ENCODE measurements at places on chromosomes 3 and 15.

GRCh38 chr15:58988006-58988785, 733 bp downstream of the RNF111 start:
- peak; percentile 83 for ATAC-seq

DNA sequence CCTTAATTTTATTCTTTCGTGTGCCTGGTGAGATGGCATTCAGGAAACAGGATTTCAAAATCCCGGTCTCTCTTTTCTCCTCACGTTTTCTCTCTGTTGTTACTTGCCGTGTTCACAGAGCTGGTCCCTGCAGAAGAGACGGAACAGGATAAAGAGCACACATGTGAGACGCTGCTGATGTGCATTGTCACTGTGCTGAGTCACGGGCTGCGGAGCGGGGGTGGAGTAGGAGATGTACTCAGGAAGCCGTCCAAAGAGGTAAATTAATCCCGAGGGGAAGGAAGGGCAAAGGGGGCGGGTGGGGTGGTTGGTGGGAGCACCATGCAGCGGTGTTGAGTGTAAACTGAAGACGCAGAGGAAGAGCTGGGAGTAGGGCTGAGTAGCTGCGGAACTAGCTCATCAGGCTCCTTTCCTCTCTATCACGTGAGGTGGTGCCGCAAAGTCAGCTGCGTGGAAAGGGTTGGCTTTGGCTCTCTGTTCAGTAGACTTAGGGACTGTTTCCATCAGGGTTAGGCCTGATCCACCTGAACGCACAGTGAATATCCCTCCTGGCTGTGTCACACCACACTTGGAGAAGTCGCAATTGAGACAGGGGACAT, 164.8 kb upstream of the BHLHE40 start:
- no peak for ATAC-seq

GRCh38 chr15:25724899-25725298, 138.2 kb downstream of the ATP10A start:
- no peak for ATAC-seq

GRCh38 chr15:77874063-77874462, 203.4 kb downstream of the TBC1D2B start:
- ATAC-seq = no peak

DNA sequence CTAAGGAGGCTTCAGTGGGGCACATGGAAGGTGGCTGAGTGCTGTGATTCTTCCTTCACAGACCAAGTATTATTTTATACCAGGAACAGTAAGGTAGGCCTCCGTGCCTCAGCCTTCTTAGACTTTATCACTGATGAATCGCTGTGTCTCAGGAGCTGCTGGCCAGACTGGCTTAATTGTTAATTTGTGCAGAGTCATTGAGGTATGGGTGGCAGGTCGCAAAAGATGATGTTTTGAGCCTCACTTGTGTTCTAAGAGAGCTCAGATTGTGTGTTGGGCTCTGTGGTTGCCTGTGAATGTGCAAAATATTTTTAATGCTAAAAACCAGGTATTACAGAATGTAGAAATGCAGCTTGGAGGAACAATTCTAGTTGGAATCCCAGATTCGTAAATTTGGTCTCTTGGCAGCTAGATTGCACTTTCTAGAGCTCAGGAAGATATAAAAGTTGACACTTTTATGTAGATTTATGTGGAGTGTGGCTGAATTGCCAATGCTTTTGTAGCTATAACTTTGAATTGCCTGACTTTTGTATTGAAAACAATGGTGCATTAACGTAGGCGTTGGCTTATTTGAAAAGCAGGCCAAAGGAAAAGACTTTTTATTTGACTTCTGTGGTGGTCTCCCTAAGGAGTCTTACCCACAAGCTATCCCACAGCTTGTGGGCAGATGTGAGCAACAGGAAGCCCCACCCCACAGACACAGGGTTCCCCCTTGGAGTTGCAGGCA, 53.4 kb downstream of the LARS2 start:
- no peak for ATAC-seq

- no peak for ATAC-seq
These were observed 5.6 kb upstream of the DGKG start for GRCh38 chr3:186367631-186368030.

DNA sequence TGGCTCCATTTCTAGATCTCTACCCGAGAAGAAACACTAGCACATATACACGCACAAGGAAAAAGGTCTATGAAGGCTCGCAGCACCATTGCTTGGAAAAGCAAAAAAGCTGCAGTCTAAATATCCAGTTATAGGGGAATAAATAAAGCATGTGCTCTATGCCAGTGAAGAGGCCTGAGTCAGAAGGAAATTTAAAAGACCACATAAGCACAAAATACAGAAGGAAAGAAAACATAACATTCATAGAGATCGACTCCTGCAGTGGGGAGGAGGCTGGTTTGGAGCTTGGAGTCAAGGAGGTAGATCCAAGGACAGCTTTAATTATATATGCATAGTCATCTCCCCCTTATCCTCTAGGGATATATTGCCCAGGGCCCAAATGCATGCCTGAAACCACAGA, 114.4 kb downstream of the PDZRN3 start:
- ATAC-seq = no peak

- no peak for ATAC-seq
These were observed 100.0 kb downstream of the SH3GL3 start for GRCh38 chr15:83547168-83547567.

- ATAC-seq = no peak
These were observed 2.3 kb upstream of the FEM1B start for GRCh38 chr15:68275165-68275746.

GRCh38 chr15:59657635-59658125, 365 bp upstream of the GTF2A2 start:
- ATAC-seq = peak; percentile 5

DNA sequence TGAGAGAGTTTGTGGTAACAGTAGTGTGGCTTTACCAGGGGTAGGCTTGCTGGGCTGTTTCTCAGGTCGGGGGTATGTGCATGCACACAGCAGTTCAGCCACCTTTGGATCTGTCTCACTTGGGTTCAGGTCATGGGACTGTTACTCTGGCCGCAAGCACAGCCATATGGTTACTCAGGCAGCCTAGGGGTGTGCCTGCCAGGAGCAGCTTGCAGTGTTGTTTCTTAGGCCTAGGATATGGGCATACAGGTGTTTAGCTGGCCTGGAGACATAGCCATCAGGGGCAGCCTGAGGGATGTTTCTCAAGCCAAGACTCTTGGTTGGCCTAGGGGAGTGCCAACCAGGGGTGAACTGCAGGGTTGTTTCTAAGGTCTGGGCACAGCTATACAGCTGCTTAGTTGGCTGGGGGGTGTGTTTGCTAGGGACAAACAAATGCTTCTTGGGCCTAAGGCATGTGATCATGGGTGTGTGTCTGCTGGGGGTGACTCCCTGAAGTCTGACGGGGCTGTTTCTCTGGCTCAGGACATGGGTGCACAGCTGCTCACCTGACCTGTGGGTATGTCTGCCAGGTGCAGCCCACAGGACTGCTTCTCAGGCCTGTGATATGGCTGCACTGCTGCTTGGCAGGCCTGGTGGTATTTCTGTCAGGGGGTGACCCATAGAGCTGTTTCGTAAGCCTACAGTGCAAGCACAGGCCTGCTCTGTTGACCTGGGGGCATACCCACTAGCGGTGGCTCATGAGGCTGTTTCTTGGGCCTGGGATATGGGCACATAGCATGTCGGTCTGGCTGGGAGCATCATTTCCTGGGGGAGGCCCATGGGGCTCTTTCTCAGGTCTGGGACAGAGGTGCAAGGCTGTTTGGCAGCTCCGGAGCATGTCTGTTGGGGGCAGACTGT, 168.0 kb upstream of the THRB start:
- no peak for ATAC-seq

DNA sequence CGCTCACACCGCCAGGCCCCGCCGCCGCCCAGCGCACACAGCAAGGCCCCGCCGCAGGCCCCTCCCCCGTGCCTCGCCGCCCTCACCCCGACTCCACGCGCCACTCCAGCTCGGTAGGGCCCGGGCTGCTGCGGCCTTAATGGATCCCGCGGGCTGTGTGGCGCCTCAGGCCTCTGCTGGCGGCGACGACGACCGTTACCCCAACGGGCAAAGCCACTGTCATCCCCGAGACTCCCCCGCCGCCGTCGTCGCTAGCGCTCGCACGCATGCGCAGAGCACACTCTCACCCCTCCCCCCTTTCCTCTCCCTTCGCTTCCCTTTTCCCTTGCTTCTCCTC, at the start of gene MSL2:
Gene MSL2, minus strand, starts transcription at position 272 of the 337 bp plus-strand sequence. CDS start 1,222 bp downstream, outside the sequence.
- no peak for ATAC-seq

DNA sequence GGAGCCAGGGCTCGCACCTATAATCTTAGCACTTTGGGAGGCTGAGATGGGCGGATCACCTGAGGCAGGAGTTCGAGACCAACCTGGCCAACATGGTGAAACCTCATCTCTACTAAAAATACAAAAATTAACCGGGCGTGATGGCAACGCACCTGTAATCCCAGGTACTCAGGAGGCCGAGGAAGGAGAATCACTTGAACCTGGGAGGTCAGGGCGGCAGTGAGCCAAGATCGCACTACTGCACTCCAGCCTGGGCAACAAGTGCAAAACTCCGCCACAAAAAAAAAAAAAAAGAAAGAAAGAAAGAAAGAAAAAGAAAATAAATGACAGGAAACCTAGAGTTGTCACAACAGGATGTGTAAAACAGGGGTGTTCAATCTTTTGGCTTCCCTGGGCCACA, 3.0 kb upstream of the NMB start:
- no peak for ATAC-seq

- no peak for ATAC-seq
These were observed 1012.3 kb downstream of the ZPLD1 start for GRCh38 chr3:103446953-103447629.

GRCh38 chr15:73575636-73576247, 57.4 kb downstream of the NPTN start:
- no peak for ATAC-seq

DNA sequence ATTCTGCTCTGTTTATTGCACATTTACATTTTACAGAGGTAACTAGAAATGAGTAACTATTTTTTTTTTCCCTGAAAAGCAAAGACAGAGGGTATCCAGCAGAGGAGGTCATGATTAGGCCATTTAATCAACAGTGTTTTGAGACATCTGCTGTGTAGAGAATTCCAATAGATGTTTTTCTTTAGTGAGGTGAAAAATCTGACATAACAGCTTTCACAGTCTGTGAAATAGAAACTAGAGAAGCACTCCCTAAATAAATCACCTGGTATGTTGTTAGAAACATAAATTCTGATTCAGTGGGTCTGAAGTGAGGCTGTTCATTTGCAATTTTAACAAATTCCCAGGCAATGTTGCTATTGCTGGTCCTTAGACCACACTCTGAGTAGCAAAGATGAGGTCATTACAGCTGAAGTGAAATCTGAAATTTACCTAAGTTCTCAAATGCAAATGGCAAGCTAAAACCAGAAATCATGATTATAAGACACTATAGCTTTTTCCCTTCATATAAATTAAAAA, 329.2 kb upstream of the LRRC3B start:
- no peak for ATAC-seq

GRCh38 chr15:66595931-66596545, 30.2 kb upstream of the LCTL start:
- peak; percentile 40 for ATAC-seq

DNA sequence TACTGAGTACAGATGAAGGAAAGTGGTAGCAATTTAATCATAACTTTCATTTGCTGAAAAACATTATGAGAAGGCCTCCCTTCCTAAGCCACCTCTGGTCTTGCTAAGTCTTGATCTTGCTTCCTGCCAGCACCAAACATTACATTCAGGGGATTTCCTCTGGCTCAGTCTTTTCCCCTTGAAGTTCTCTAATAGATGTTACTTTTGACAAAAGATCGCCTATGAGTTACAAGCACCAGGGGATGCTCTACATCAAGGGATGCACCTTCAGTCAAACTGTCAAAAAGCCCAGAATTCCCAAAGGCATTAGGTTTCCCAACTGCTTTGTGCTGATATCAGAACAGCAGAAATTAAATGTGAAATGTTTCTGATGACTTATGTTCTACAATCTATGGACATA, 47.3 kb downstream of the AQP9 start:
- ATAC-seq = no peak

GRCh38 chr3:48130321-48130904, 57.8 kb downstream of the CDC25A start:
- peak; percentile 86 for ATAC-seq

- ATAC-seq = peak; percentile 92
These were observed 4.9 kb upstream of the IL17RD start for GRCh38 chr3:57169872-57170623.

- ATAC-seq = no peak
These were observed 2.5 kb upstream of the ANKRD28 start for GRCh38 chr3:15800327-15800726.

DNA sequence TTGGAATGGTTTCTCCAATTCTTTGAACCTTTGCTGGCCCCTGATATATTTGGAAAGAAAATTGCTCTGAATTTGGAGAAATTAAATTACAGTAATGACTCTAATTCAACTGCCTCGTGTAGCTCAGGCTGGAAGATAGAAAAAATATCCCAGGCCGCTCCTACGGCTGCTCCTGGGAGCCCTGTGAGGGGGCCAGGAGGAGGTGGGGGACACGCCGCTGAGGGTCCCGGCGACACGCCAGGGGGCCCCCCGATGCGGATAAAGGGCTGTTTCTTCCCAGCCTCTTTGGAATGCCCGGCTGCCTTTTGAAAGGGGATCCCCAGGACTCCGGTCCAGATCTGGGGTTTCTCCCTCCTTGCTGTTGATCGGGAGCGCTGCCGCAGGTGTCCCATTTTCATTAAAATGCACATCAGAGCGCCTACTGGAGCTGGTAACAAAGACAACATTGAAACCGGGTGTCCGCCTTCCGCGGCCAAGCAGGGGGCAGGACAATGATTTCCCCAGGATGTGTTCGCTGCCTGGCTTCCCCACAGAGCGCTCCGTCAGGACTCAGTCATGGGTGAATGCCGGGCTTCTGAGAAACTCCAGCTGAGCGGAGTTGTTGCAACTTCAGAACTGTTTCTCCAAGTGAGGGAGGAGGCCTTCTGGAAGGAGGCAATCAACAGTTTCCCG, 200.1 kb upstream of the KBTBD8 start:
- ATAC-seq = no peak

DNA sequence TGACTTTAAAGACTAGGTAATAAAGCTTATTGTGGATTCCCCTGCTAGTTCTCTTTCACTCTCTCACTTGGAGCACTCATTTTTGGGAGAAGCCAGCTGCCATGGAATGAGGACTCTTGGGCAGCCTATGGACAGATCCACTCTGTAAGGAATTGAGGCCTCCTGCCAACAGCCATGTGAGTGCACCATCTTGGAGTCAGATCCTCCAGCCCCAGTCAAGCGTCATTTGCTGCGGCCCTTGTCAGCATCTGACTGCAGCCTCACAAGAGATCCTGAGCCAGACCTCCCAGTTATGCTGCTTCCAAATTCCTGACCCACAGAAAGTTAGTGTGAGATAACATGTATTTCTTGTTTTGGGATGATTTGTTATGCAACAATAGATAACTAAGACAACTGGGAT, 101.9 kb downstream of the SEMA6D start:
- no peak for ATAC-seq

GRCh38 chr3:125032100-125032643, 23.6 kb downstream of the HEG1 start:
- ATAC-seq = peak; percentile 36

DNA sequence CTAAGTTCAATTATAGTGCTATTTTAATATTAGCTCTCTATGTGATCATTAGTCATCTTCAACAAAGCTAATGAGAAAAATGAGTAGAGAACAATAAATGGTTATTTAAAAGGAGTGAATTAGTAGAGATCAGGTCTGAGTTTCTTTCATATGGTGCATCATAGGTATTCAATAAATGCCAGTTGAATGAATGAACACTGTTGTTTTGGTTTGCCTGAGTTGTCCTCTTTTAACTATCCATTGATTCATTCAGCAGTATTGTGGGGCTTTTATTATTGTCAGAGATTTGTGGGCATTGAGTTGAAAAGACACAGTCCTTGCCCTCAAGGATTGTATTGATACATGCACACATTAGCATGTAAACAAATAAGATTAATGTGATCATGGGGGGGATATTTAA, 88.2 kb downstream of the AGBL1 start:
- ATAC-seq = no peak

GRCh38 chr3:131250466-131250865, 131.1 kb upstream of the NUDT16 start:
- no peak for ATAC-seq
